ENCODE measurements at places on chromosomes 16 and 17.

DNA sequence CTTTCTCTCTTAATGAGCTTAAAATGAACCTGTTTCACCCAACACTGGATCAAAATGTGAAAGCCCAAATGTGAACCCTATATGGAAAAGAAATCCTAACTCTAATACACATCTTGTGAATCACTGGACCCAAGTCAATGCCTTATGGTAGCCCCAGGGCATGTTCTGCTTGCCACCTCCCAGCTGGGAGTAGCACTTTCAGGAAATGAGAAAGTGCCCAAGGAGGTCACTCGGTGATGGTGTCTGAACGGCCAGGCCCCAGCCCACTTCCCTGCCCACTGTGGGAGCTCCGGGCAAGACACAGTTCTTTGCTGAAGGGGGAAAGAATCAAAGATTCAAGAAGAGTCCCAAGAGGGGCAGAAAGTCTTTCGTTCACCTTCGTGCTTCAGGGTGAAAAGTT is 46.1 kb downstream of the GTF3C1 start:
- DNase-seq: no peak

GRCh38 chr16:46787909-46788308 is 39.8 kb upstream of the MYLK3 start:
- DNase-seq: no peak

- no peak for DNase-seq
Measured at GRCh38 chr16:77199211-77199610, at the start of gene SYCE1L. TSS of gene SYCE1L (plus strand) at chr16:77199408. CDS start at chr16:77199452, 44 bp downstream.

GRCh38 chr16:87140211-87141200 is 176.7 kb downstream of the C16orf95 start:
- no peak for DNase-seq

DNA sequence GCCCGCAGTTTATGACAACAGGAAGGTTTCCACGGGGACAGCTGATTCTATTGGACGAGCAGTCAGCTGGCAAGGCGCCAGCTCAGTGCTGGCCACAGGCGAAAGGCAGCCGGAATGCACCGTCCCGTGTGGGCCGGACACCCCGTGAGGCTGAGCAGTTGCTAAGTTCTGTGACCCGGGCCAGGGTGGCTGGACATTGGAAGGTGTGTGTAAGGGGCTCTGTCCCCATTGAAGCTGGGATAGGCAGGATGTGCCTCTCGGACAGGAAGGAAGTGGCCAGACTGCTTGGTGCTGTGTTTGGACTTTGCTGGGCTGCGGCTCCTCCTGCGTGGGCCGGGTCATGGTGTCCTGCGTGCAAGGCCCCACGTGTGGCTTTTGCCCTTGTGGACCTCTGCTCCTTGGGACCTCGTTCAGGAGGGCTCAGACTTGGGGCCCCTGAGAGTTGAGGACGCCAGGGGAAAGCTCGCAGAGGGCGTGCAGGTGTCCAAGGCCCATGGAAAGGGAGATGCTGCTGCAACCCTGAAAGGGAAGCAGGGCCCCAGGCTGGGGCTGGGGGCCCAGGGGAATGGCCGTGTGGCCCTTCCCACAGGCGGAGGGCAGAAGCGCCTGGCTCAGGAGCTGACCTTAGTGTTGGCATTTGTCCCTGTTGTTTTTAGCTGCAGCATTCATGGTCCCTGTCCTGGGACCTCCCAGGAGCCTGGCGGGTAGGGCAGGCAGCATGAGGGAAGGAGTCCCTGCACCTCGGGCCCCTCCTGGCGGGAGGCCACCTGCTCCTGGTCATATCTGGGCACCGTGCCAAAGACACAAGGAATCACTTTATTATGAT is 10.0 kb downstream of the BAIAP2 start:
- no peak for DNase-seq

- DNase-seq: no peak
Measured at GRCh38 chr17:67682196-67682595, 35.5 kb upstream of the NOL11 start.

- no peak for DNase-seq
Measured at GRCh38 chr16:12020009-12020408, 43.5 kb downstream of the SNX29 start.

- DNase-seq: no peak
Measured at GRCh38 chr17:80730739-80731138, 186.1 kb downstream of the RPTOR start.

- no peak for DNase-seq
Measured at GRCh38 chr16:66462912-66463311, 35.8 kb downstream of the BEAN1 start.

DNA sequence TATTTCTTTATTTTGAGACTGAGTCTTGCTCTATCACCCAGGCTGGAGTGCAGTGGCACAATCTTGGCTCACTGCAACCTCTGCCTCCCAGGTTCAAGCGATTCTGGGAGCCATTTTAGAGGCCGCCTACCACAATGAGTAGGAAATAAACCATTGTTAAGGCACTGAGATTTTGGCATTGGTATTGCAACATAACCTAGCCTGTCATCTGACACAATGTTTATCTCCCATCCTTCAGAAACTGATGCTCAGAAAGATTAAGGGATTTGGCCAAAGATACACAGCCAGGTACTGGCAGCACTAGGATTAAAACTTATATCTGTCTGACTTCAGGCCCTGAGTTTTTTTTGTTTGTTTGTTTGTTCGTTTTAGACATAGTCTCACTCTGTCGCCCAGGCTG is 8.0 kb upstream of the COPS3 start:
- DNase-seq: no peak

DNA sequence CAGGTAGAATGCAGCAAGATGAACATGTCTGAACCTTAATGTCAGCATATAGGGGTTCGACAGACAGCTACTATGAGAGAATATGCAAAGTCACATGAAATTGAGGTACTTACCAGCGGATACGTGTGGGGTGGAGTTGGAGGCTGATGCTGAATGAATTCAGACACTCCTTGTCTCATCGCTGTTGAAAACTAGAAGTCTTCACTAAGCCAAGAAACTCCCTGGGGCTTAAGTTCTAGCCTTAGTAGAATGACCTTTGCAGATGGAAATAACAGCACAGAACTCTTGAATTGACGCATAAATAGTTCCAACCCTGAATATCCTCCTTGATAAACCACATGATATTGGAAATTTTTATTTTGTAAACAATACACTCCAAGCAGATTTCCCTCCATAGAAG is 32.9 kb upstream of the MYOCD start:
- no peak for DNase-seq

Data from iPS DF 19.7 (cell line).